ENCODE measurements at places on chromosomes 12 and 14.

- no peak for DNase-seq
Measured at GRCh38 chr12:25734529-25735180, 181.6 kb upstream of the LMNTD1 start.

DNA sequence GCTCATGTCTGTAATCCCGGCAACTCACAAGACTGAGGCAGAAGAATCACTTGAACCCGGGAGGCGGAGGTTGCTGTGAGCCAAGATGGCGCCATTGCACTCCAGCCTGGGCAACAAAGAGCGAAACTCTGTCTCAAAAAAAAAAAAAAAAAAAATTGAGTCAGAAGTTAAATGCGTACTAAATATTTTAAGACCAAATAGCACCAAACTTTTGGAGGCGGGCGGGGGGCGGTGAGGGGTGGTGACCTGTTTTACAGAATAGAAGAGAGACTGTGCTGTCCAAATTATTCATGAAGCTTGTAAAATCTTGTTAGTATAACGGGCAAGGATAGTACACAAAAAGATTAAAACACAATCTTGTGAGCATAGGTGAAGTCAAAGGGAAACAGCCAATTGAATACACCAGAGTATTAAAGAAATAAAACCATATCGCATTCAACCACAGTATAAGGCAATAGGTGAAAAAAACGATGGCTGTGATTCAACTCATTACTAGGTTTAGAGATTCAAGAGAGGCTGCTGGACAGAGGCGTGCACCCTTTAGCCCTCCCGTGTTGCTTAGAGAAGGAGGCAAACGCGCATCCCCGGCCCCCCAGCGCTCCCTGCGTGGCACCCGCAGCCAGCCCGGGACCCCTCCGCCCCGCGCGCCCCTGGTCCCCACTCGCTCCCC, 571 bp downstream of the ZNF891 start:
- no peak for DNase-seq

DNA sequence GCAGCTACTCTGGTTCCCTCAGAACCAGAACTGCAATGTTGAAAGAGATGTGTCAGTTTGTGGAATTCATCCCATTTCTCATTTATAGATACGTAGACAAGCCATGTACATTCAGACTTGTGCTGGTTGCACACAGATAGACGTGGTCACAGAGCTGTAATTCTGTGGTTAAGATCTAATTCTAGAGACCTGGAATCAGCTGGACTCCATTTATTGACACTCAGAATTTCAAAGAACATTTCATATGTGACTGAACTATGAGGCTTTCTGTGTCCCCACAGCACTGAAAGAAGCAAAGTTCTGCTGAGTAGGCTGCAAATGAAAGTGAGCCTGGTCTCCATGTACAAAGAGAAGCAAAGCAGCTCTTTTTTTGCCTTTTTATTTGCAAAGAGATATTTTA, 220.2 kb upstream of the NAV3 start:
- no peak for DNase-seq

- no peak for DNase-seq
Measured at GRCh38 chr14:67411820-67412421, at the start of gene PLEK2. PLEK2 (minus strand) TSS chr14:67412165; CDS start chr14:67412059, 106 bp downstream.

DNA sequence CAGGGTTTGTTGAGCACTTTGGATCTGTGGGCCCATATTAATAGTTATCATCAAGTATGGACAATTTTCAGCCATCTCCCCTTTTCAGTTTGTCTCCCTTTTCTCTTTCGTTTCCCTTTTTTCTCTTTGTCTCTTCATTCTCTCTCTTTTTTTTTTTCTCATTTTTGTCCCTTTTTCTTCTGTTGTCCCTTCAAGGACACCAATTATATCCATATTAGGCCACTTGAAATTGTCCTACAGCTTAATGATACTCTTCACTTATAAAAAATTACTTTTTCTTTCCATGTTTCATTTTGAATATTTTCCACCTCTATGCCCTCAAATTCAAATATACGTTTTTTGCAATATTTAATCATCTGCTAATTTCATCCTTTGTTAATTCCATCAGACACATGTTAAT, 53.3 kb downstream of the MAP4K5 start:
- DNase-seq = no peak

DNA sequence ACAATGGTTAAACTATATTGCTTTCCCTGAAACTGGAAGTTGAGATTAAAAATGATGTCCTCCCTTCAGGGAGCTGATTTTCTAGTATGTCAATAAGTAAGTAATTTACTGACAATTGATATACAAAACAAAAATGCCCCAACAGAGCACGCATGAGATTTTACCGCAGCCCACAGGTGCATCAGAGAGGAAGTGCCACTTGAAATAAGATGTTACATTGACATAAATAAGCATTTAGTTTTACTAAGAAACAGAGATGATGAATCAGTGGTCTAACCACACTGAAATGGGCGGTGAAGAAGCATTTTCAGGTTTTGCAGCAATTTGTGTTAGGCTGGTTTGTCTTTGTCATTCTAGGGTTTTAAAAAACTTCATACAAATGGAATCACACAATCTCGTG, 8.8 kb upstream of the CLECL1 start:
- no peak for DNase-seq

GRCh38 chr12:87960566-87960965, 68.6 kb downstream of the C12orf50 start:
- DNase-seq = no peak

- DNase-seq = no peak
Measured at GRCh38 chr14:29930283-29930682, 2.6 kb upstream of the PRKD1 start.

- no peak for DNase-seq
Measured at GRCh38 chr12:64729909-64730587, 29.2 kb downstream of the GNS start.

GRCh38 chr14:90511795-90512328, 115.0 kb downstream of the CALM1 start:
- no peak for DNase-seq

DNA sequence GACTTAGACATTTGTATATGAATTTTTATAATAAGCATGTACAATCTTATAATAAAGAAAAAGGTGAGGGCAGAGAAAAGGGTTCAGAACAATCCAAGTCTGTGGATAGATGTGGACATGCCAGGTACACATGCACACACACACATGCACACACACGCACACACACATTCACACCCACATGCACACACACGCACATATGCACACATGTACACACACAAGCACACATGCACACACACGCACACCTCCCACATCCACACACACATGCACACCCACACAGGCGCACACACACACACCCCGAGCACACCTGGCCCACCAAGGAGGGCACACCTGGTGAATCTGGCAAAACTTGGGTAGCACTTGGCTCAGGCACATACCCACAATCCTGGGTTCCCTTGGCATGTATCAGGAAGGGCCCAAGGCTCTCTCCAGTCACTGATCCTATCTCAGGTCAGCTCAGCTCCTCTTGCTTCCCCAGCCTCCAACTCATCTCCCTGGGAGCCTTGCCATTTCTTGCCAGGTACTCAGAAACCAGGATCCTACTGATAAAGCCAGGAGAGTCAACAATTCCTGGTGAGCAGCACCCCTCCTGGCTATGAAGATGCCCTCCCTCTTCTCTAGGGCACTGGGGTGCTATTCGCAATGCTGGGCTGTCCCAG, 18.6 kb upstream of the TMEM106C start:
- no peak for DNase-seq

DNA sequence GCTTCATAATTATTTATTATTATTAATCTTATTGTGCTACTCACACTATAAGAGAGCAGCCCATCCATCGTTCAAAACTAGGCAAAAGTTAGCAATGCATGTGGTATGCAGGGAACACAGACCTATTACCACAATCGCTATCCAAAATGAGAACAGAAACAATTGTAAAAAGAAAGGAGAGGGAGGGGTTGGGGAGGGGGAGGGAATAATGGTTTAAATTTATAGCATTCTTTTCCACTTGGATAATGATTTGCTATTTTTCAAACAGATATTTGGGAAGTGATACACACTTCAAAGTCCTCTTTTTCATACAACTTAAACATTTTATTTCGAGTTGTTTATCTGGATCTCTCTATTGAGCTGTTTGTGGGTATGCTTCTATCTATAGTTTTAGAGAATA, 248.6 kb upstream of the SOX5 start:
- no peak for DNase-seq

GRCh38 chr14:91910196-91910595, 37.3 kb downstream of the FBLN5 start:
- DNase-seq = no peak

DNA sequence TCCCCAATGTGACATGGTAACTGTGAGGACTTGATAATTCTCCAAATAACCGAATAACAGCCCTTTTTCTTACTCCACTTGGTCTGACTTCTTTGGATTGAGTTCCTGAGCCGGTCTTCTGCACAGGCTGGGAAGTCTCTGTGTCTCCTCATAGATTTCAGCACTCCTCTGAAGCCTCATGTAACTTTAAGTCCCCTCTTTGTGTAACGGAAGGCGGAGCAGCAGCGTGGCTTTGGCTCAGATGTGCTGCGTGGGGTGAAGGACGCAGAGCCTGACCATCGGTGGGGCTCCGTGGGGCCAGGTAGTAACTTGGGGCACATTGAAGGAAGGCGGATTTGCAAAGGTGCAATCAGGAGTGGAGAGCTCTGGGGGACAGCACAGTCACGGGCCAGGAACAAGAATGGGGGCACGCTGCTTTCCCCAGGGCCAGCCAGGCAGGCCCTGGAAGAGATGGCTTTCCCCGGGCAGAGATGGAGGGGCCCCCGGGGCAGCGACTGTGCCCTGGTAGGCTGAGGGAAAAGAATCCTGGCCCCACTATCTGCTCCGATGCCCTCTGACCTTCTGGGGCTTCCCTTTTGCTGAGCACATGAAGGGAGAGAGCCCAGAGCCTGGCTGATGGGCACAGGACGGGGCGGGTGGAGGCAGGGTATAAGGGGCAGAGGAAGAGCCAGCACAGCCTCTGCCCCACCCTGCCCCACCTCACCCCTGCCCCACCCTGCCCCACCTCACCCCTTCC, 56.9 kb downstream of the ADGRD1 start:
- DNase-seq = no peak

DNA sequence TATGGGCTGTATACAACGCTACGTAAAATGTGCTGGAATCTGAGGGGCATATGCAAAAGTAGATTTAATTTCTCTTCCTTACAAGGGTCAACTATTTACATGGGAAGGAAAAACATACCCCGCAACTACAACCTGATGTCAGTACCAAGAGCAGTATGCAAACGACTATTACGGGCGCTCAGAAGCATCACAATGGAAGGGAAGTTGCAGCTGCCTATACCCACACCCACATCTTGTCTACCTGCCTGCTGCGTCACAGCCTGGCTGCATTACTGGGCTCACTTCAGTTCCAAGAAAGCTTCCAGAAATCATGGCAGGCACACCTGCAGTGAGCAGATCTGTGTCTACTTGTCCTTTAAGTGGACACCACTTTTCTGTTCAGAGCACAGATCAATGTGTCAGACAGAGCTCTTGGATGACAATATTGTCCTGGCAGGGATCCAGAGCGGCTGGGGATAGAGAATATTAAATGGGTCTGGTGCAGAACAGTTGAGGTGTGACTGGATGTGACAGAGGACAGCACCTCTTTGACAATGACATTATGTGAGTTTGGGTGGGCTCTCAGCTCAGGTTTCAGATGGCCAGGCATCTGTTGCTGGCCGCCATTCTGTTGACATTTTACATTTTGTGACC, 41.5 kb upstream of the GNG2 start:
- DNase-seq = no peak

- no peak for DNase-seq
Measured at GRCh38 chr14:20417250-20418186, 4.2 kb upstream of the TEP1 start.

DNA sequence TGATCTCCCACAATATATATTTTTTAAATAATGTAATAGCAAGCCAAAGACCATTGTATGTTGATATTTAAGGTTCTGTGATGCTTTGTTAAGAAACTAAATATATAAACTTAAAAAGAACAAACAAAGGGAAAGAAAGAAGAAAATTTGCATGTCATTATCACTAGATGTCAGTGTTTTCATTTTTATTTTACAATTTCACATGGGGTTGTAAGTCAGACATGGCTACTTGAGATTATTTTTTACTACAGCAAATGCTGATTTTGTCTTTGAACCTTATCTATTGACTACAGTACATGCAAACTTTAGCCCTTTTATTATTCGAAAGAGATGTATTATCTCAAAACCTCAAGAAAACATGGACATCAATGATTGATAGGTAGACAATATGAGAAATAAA, 36.1 kb downstream of the SLCO1C1 start:
- no peak for DNase-seq

DNA sequence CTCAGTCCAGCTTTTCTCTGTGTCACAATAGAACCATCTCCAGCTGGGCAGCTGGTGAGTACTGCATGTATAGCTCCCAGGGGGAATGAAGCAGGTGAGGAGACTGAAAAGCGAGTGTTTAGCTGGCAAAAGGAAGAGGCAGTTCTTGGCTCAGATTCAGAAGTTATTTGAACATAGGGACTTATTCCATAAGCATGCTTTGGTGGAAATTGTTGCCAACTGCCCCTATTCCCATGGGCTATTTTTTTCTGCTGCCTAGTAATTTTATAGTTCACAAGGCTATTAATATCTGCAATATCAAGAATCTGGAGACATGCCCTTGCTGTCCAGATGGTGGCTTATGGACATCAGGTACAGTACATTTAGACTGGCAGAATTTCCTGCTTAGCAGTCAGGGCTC, 1112.7 kb downstream of the LRFN5 start:
- no peak for DNase-seq

DNA sequence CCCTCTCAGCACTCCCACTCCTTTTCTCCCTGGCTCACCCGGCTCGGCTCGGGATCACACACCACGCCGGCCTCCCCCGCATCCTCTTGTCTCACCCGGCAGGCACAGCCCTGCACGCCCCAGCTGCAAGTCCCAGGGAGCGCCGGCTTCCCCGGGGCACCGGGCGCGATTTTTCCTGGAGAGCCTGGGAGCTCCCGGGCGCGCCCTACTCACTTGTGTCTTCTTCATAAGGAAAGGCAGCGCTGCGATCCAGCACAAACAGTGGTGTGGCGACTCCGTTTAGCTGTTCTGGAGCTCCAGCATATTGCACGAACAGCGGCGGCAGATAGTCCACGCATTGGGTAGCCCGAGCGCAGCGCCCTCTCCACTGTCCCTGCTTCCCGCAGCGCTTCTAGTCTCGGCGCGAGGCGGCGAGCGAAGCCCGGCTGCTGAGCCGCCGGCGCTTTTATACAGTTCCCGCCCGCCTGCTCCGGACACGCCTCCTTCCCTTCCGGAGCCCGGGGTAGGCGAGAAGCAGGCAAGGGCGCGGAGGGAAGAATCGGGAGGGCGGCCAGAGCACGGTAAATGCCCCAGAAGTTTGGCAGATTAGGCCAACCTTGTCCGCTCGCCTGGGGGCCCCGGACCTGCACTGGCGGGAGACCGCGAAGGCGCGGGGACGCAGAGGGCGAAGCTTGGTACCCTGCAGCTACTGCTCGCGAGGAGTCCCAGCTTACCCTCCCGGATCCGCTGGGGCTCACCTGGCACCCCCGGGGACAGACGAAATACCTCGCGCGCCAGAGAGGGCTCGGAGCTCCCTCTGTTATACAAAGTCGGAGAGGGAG, at the start of gene KITLG:
Gene KITLG, minus strand, starts transcription at position 421 of the 821 bp plus-strand sequence. Its CDS starts 193 bp downstream, at position 228.
- DNase-seq = peak; percentile 27
